Thymus (tissue), 14 donors: ENCODE measurements at places on chromosomes 12 and 14. TPM values are rescaled to one million over a fixed set of nuclear protein-coding genes. Genes with fewer than 3 reads are reported as not detected.

PTGDR gene
- 0.73 TPM for polyA plus RNA-seq

TAS2R14 gene
- polyA plus RNA-seq = 5.3 TPM

SOAT2 gene
- polyA plus RNA-seq = 0.71 TPM

DNA sequence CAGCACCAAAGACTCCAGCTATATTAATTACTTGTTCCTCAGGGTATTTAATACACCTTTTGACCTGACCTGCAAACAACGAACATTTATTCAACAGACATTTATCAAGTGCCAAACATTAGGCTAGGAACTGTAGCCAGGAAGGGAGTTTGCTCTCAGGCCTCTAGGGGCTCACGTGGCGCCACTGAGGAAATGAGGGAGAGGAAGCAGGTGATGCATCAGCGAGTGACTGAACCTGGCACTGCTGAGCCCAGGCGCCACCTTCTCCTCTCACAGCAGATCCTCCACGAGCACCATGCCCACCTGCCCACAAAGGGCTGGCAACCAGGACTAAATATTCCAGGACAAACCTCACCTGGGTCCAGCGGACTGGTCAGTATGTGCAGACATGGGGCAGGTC, 50.2 kb downstream of the SETD3 start:
- DNase-seq = no peak

DNA sequence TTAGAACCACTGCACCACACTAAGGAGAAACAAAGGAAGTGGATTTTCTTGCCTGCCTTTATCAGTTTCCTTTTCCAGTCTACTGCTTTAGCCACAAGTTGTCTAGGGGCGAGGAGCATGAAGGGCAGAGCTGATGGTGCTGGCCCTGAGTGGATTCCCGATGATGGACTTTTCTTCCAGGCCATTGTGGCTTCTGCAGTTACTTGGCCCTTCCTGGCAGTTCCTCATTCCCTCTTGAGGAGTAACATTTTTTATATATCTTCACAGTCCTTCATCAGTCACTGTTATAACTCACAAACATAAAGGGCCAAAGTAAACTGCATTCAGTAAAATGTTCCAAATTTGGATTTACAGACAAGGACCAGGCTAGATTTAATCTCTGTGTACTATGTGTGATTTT, 61.2 kb upstream of the SRSF5 start:
- no peak for DNase-seq

DNA sequence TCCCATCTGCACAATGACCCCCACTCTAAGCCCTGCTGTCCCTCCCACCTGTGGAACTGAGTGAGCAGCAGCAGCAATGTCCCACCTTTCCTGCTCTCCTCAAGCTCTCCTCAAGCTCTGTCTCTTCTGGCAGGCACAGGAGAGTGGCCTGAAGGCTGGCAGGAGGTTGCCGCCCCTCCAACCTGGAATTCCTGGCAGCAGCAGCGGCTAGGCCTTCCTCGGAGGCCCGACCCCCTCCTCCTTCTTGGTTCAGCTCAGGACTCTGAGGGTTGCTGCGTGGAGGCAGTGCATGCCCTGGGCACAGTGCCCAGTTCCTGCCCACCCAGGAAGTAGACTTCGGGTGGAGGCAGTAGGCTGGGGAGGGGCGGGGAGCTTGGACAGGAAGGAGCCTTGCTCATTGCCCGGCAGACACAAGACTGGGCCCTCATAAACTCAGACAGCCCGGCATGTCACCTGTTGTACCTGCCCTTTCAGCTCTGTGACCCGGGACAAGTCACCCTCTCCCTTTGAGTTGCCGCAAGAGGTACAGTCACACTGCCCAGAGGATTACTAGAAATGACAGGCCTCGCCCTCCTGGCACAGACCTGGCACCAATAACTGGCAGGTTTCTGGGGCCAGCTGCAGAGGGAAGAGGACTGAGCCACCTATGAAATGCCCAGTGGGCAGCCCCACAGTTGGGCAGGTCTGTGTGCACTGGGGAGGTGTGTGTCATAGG, 2.1 kb upstream of the SERPINA1 start:
- no peak for DNase-seq

DNA sequence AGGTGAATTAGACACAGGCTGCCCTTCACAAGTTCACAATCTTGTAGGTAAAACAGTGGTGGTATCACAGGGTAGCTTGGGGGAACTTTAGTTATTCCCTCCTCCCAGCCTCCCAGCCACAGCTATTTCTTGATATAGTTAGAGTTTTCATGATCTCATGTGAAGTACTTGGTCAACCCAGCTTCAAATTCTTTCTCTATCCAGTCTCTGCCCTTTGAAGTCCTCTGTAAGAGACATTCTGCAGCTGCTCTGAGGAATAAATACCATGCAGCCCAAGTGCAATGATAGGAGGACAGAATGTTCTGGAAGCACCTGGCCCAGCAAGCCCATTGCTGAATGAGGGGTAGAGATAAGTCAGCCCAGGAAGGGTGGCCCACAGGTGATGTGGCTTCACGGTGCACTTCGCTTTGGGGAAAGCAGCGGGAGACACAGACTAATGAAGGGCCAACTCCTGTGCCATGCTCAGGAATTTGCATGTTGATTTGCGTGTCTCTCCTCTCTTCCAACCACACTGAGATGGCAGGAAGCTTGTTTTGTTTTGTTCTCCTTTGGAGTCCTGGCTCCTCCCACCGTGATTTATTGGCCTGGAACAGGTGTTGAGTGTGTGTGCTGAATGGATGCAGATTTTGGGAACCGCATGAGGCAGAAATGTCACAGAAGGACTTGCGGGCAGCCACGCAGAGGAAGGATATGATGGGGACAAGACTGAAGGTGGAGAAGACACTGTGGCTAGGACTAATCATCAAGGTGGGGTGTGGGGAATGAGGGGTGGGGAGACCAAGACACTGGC, 8.0 kb upstream of the TXNRD1 start:
- DNase-seq = no peak

- DNase-seq = peak; percentile 15
Observed at GRCh38 chr12:30926243-30927221, at the start of gene TSPAN11. TSPAN11 (plus strand) TSS chr12:30926748; CDS start chr12:30953992, 27,244 bp downstream.

DNA sequence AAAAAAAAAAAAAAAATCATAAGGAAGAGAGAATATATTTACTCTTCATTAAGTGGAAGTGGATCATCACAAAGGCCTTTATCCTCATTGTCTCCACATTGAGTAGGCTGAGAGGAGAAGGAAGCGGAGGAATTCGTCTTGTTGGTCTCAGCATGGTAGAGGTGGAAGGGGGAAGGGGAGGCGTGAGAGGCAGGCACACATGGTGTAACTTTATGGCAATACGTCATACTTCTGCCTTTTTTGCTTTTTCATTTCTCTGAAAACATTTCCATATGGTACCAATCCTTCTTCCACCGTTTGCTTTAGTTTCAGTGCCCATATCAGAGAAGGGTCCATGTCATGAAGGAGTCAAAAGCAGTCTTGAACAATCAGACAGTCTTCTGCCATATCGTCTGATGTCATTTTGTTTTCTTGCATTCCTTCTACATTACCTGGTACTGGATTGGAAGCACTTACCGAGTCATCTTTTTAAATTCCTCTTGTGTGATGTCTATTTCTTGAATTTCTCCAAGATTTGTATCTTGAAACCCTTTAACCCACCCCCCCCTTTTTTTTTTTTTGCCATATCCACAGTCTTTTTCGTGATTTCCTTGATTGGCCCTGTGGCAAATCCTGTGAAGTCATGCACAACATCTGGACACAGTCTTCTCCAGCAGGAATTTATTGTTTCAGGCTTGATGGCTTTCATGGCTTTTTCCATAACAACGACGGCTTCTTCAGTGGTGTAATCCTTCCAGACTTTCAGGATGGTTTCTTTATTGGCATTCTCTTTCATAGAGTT, 8.9 kb downstream of the FUT8 start:
- DNase-seq = no peak

DNA sequence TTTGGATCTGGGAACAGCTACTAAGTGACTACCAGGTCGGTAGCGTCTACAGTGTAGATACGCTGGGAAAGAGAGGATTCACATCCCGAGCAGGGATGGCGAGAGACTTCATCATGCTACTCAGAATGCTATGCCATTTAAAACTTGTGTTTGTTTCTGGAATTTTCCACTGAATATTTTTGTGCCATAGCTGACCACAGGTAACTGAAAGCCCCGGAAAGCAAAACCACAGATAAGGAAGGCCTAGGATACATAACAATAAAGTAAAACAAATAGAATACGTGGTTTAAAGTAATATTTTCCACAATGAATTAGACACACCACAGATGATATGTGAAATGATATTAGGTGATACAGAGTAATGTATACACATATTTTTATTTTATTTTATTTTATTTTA, 7.9 kb upstream of the HCAR1 start:
- no peak for DNase-seq

DNA sequence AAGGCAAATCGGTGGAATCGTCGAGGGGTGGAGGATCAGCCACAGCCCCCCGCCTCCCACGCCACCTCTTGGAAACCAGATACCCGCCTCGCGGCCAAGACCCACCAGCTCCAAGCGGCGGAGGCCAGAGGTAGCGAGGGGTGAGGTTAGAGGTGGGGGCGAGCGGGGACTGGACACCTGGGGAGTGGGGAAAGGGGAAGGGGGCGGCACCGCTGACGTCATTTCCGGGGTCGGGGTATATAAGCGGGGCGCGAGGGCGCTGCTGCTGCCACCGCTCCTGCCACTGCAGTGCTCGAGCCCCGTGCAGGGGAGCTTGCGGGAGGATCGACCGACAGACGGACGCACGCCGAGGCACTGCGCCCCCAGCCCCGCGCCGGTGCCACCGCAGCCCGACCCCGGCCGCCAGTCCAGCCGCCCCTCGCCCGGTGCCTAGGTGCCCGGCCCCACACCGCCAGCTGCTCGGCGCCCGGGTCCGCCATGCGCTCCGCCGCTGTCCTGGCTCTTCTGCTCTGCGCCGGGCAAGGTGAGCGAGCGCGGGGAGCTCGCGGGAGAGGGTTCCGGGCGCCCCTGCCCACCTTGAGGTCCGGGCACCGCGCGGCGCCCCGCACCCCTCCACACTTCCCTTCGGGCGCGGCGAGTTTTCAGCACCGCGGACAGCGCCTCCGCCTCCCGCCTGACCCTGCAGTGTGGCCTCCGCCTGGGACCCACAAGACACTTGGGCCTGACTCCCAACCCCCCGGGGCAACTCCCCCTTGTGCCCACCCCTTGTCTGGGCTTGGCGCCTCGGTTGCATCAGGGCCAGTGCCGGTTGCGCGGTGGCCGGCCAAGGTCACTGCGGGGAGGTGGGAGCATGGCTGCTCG, at the start of gene CHGA:
Gene CHGA (plus strand): TSS at position 268 of the 861 bp plus-strand sequence. CDS start 210 bp downstream, at position 478.
- DNase-seq = peak; percentile 65
